ENCODE measurements at places on chromosomes 7 and 10. TPM values are rescaled to one million over a fixed set of nuclear protein-coding genes. Genes with fewer than 3 reads are reported as not detected.

Gene C7orf57
- total RNA-seq, result not detected

Gene CCL24
- 2.6 TPM for total RNA-seq

Gene COBL
- total RNA-seq, result 60.2 TPM

Gene OR6B1
- not detected for total RNA-seq

Gene ITGB1
- 226 TPM for total RNA-seq

Gene MYH16
- total RNA-seq, result not detected

DNA sequence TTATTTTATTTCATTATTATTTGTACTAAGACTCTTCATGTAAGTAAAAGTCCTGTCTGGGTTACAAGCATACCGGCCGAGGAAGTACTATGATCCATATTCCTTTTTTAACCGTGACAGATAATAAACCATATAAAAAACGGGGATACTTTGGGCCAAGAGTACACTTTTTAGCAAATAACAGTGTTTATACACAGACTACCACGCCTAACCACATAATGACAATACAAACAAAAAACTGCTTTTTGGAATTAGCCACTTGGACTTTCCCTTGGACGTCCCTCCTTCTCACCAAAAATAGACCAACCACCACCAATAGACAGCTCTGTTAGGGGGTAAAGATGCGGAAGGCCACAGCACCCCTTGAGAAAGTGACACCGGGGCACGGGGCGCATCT is 800 bp downstream of the MINDY3 start:
- DNase-seq, result no peak
- H3K27me3 ChIP-seq, result peaks cover 26% of the 10 kb centered on the region
- H3K27ac ChIP-seq, result peak overlapping the region; percentile 77
- H3K36me3 ChIP-seq, result no peaks in the 10 kb centered on the region

GRCh38 chr10:70479165-70479581 is 606 bp downstream of the PALD1 start:
- peaks cover 55% of the 10 kb centered on the region for H3K4me1 ChIP-seq
- H3K27me3 ChIP-seq, result no peaks in the 10 kb centered on the region
- H3K36me3 ChIP-seq, result no peaks in the 10 kb centered on the region
- peak overlapping the region; percentile 73 for H3K4me3 ChIP-seq

- no peak for DNase-seq
- no peak overlapping the region for H3K27ac ChIP-seq
- no peaks in the 10 kb centered on the region for H3K36me3 ChIP-seq
- no peaks in the 10 kb centered on the region for H3K4me1 ChIP-seq
- H3K27me3 ChIP-seq, result no peaks in the 10 kb centered on the region
- H3K4me3 ChIP-seq, result no peak overlapping the region
Measured at GRCh38 chr7:123635551-123636359, 19.9 kb upstream of the LMOD2 start.

GRCh38 chr10:124534231-124534798 is 72.7 kb downstream of the LHPP start:
- no peak for DNase-seq
- no peak overlapping the region for H3K4me3 ChIP-seq
- H3K4me1 ChIP-seq, result peaks cover 13% of the 10 kb centered on the region
- H3K27ac ChIP-seq, result no peak overlapping the region
- H3K36me3 ChIP-seq, result no peaks in the 10 kb centered on the region

- DNase-seq, result no peak
- no peaks in the 10 kb centered on the region for H3K27me3 ChIP-seq
- H3K4me3 ChIP-seq, result no peak overlapping the region
- H3K4me1 ChIP-seq, result no peaks in the 10 kb centered on the region
- H3K27ac ChIP-seq, result no peak overlapping the region
Measured at GRCh38 chr7:139901056-139901795, 72.2 kb downstream of the TBXAS1 start.

- H3K4me1 ChIP-seq, result peaks cover 14% of the 10 kb centered on the region
- H3K27ac ChIP-seq, result no peak overlapping the region
- no peak for DNase-seq
- H3K27me3 ChIP-seq, result no peaks in the 10 kb centered on the region
- H3K36me3 ChIP-seq, result no peaks in the 10 kb centered on the region
- H3K4me3 ChIP-seq, result no peak overlapping the region
Measured at GRCh38 chr10:62562101-62562500, 187.9 kb downstream of the ZNF365 start.

DNA sequence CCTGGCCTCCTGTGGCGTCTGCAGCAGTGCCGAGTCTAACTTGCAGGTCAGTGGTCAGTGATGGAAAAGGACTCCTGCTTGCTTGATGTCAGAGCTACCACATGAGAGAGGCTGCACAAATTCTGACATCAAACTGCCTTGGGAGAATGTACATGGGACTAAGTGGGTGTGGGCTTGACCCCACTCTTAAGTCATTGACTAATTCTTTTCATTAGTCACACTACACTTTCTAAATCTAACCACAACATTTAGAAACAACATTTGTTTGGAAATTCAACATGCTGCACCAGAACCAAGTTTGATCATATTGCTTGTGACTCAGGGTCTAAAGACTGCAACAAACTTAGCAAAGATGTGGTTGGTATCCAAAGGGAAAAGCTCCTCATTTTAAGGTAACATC is 24.4 kb upstream of the CDC14C start:
- no peak overlapping the region for H3K27ac ChIP-seq
- no peak for DNase-seq
- no peaks in the 10 kb centered on the region for H3K27me3 ChIP-seq
- H3K4me1 ChIP-seq, result no peaks in the 10 kb centered on the region

- H3K4me3 ChIP-seq, result no peak overlapping the region
- peaks cover 11% of the 10 kb centered on the region for H3K4me1 ChIP-seq
- no peak for DNase-seq
- no peaks in the 10 kb centered on the region for H3K36me3 ChIP-seq
Measured at GRCh38 chr10:127874671-127875448, 17.9 kb downstream of the CLRN3 start.

DNA sequence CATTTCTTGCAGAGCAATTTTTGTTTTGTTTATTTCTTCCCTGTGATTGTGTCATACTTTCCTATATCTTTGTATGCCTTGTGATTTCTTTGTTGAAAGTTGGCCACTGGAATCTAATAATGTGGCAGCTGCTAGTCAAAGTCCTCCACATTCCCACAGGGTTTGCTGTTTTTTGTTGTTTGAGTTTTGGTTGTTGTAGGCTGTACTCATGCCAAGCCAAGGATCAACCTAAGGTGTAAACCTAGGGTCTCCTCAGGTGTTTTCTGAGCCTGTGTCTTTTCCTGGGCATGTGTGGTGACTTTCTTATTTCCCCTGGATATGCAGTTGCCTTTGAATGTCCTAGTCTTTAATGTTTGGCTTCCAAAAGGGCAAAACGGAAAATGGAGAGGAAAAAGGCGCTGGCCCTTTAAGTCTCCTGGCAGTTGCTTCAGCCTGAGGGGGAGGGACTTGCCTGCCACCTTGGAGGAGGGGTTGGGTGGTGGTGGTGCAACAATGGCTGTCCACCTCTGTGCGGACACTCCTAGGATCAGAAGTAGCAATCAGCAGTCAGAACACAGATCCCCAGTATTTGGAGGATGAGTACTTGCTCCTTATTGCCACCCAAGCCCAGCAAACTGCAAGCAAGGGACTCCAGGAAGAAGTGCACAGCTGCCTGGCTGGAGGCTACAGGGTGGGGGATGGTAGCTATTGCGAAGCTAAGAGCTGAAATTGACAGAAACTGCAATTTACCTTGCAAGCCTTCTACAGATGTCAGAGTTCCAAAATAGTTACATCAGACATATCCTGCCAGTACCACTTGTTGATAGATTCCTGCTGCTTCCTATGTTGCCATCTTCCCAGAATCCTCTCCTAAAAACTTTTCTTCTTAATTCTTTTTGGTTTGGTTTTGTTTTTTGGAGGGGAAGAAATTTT is 5.6 kb upstream of the ZNF518A start:
- DNase-seq, result no peak
- no peaks in the 10 kb centered on the region for H3K36me3 ChIP-seq
- no peak overlapping the region for H3K27ac ChIP-seq

- H3K4me1 ChIP-seq, result peaks cover 59% of the 10 kb centered on the region
- H3K27me3 ChIP-seq, result no peaks in the 10 kb centered on the region
- H3K36me3 ChIP-seq, result no peaks in the 10 kb centered on the region
- H3K27ac ChIP-seq, result peak overlapping the region; percentile 86
- H3K4me3 ChIP-seq, result no peak overlapping the region
Measured at GRCh38 chr7:55065511-55066229, 46.9 kb downstream of the EGFR start.

DNA sequence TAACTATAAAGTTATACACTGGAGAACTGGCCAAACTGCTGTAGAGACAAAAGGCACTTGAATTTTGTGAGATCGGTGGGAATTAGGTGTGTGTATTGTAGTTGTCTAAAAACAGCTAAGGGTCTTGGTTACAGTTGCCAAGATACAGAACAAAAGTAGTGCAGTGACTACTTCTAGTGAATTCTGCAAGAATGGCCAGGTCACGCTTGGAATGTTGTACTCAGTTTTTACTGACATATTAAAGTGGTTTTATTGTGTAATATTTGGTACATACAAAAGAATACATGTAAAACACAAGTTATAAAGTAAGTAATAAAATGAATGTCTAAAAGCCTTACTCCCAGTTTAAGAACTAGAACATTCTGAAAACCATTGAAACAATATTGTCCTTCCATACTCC is 42.4 kb downstream of the PRPF18 start:
- DNase-seq, result no peak
- H3K27me3 ChIP-seq, result no peaks in the 10 kb centered on the region
- no peak overlapping the region for H3K27ac ChIP-seq

- no peaks in the 10 kb centered on the region for H3K36me3 ChIP-seq
- peaks cover 41% of the 10 kb centered on the region for H3K4me1 ChIP-seq
- peaks cover 97% of the 10 kb centered on the region for H3K27me3 ChIP-seq
- peak; percentile 76 for DNase-seq
- H3K27ac ChIP-seq, result no peak overlapping the region
Measured at GRCh38 chr7:157022681-157023588, 12.5 kb upstream of the MNX1 start.

- peak overlapping the region; percentile 52 for H3K27ac ChIP-seq
- peaks cover 21% of the 10 kb centered on the region for H3K4me1 ChIP-seq
- no peak for DNase-seq
- peaks cover 12% of the 10 kb centered on the region for H3K36me3 ChIP-seq
- H3K27me3 ChIP-seq, result no peaks in the 10 kb centered on the region
Measured at GRCh38 chr7:155001756-155002410, 1.0 kb downstream of the PAXIP1 start.

All from suprapubic skin (tissue), 4 donors.